COLO829 (cell line): ENCODE measurements at places on chromosomes 11 and 22.

- DNase-seq, result no peak
These were observed 46.8 kb downstream of the BTG4 start for GRCh38 chr11:111465400-111465799.

- no peak for DNase-seq
These were observed at the start of gene ESAM for GRCh38 chr11:124762105-124762623. Gene ESAM (minus strand): TSS chr11:124762290. CDS start chr11:124762154, 136 bp downstream.

DNA sequence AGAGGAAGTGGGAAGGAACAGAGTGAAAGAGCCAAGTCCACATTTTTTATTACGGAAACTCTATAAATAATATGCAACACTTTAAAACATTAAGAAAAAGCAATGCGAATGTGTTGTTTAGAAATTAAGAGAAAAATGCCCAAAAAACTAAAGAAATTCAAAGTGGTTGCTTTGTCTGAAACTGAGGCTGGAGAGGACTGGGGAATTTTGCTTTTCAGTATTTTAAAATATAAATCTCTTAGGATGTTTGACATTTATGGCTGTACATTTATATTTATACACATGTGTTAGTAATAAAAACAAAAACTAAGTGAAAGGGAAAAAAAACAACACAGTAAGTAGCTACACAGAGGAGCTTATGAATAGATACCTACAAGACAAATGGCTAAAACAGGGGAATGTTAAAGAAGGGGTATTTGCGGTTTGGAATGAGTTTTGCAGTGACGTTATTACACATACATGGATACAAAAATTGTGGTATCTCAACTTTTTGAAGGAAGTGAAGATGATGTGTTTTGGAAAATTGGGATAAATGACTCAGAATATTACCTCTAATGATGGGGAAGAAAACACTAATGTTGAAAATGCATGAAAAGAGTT, 97.0 kb upstream of the DRD2 start:
- no peak for DNase-seq

DNA sequence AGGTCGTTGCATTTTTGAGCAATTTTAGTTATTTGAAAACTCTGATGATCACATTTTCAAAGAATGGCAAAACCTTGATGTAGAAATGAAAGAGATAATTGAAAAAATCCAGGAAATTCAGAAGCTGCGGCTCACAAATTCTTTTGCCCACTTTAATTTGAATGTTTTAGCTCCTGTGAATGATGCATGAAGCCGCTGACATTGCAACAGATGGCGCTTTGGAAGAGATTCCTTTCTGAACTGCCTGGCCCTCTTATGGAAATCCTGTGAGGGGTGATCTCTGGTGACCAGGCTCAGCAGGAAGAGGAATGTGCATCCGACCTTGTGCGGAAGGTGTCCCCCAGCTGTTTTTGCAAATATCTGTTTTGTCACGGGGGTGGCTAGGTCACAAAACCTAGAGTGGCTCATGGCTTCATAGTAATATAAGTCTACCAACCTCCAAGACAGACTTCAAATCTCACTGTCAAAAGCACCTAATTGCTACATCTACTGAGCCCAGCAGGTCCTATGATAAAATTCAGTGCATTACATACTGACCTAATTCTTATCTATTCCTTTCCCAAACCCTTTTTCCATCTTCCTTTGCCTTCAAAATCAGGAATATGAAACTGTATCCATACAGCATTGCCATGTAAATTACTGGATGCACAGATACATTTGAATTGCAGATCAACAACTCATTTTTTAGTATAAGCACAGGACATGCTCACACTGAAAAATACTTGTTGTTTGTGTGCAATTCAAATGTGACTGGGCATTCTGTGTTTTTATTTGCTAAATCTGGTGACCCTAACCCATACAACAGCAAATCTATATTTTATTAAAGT, 412.7 kb downstream of the ETS1 start:
- DNase-seq, result no peak

DNA sequence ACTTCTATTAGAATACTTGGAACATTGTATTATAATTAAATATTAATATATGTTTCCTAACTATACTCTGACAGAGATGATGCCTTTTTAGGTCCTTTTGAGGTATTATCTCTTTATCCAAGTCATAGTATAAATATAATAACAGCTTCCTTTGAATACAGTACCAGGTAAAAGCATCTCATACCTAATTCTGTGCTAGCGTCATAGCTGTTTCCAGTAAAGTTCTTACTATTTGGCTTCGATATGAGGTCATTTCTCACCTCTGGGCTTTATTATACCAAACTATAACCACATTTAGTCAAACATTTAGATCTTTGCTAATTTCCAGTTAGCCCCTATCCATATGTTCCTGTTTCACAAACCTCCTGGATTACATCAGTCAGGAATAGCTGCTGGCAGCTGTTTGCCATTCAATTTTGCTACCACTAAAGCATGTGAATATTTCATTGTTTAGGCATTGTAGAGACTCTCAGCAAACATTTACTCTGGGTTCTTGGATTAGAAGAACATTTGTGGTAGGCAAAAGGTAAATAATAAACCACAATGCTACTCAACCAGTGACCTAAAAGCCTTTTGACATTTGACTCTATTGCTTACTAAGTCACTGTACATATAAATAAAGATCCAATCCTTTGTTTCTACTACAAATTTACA, 255.1 kb downstream of the TTC28 start:
- DNase-seq, result no peak

DNA sequence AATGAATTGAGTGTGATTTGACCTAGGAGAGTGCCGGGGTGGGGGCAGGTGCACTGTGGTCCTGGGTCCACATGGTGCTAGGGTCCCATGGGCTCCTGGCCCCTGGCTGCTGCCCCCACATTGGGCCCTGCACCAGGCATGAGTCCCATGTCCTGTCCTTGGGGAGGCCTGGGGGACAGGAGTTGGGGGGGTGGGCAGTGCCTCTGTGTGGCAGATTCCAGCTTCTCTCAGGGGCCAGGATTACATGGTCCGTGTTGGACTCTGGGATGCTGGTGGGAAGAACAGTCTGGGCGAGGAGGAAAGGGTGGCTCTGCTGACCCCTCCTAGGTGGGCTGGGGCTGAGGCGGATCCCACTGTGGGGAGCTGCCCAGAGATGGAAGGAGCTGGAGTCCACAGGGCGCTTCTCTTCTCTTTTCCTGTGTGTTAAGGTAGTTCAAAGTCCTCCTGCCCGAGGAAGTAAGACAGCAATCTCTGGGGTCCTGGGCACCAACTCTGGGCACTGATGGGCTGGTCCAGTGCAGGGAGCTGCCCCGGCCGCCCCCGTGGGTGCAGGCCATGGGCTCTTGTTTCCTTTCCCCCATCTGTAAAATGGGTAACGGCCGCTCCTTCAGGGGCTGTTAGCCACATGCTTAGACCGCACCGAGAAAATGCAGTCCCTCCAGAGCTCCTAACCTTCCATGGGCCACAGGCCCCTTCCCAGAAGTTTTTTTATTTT, 19.8 kb downstream of the KCNQ1 start:
- no peak for DNase-seq

DNA sequence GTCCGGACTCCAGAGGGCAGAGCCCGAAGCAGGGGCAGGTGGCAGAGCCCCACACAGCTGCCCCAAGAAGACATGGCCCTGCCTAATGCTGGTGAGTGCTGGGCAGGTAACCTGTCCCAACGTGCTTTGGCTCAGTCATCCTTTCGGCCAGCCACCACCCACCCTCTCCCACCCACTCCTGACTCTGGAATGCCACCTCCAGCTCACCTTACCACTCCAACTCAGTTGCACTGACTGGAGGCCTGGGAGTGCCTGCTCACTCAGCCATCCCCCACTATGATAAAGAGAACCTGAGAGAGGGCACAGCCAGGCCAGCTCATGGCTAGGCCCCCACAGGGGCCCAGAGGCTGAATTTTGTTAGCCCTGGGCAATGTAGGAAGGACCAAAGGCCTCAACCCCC, 53.8 kb upstream of the MPEG1 start:
- no peak for DNase-seq

DNA sequence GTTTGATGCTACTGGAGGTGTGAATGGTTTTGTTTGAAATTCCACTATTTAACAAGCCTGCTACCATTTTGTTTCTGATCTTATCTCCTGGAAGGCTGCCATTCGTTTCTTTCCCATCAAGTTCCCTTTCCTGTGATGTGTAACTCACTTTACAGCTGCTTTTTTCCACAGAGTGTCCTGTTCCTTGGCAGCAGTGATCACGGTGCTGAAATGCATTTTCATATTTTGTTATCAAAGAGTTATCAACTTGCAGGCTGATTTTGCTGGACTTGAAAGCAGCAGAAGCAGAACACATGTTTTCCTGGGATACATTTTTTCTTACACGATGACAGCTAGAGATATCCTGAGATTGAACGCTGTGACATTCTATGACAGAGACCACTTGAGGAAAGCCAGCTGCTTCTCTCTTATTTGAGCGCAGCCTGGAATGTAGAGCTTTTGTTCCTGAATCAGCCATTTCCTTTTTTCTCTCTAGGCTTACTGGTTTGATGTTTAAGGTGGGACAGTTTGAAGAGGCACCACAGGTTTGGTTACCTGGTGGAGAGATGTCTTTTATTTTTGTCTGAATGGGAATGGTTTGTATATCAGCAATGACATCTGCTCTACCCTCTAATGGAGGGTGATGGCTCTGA, 34.7 kb downstream of the PRR14L start:
- DNase-seq, result no peak

DNA sequence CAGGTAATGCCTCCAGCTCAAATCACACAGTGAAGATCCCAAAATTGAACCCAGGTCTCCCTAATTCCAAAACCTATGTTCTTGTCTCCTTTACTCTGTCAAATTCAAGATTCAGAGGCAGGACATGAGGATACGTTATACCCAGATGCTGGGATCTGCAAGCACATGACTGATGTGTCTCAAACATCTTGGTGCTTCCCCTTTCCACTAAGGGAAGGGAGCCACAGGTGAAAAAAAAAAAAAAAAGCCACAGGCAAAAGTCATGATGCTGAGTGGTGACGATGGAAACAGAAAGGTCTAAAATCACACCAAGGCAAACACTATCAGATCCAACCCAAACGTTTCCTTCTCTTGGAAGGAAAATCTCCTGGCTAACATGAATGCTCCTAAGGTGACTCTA, 24.0 kb downstream of the ABTB2 start:
- no peak for DNase-seq

DNA sequence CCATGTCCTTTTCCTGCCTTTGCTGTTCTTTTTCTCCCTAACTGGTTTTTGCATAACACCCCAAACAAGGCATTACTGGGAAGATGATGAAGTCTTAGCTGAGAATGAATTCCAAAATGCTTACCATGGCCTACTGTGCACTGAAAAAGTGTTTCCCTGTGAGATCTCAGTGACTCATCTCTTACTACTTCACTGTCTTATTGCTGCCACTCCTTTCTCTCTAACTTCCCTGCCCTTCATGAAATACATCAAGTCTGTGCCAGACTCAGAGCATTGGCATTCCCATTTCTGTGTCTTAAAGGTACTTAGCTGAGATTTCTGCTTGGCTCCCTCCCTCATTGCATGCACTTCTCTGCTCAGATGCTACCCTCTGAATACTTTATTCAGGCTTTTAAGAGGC, 49.1 kb upstream of the MUC15 start:
- DNase-seq, result peak; percentile 69

- DNase-seq, result no peak
These were observed 4.3 kb downstream of the SMARCB1 start for GRCh38 chr22:23790819-23791737.

- no peak for DNase-seq
These were observed 19.5 kb upstream of the WNT7B start for GRCh38 chr22:45996241-45997076.

- DNase-seq, result peak; percentile 86
These were observed 23.4 kb downstream of the PANX1 start for GRCh38 chr11:94151903-94152677.

DNA sequence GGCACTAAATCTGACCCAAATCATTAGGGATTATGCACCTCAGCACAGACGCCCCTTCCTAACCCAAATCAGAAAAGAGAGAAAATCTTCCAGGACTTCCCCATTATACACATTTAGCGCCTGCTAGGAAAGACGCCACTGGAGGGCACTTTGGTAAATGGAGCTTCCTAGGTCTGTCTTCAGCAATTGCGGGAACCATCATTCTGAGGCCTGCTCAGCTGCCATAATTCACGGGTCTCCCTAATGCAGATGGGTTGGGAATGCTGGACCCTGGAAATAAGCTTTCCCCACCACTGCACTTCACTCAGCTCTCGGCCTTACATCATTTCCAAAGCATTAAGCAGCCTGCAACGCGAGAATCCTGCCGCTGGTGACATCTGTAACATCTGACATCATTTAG, 86.2 kb upstream of the OPCML start:
- no peak for DNase-seq

DNA sequence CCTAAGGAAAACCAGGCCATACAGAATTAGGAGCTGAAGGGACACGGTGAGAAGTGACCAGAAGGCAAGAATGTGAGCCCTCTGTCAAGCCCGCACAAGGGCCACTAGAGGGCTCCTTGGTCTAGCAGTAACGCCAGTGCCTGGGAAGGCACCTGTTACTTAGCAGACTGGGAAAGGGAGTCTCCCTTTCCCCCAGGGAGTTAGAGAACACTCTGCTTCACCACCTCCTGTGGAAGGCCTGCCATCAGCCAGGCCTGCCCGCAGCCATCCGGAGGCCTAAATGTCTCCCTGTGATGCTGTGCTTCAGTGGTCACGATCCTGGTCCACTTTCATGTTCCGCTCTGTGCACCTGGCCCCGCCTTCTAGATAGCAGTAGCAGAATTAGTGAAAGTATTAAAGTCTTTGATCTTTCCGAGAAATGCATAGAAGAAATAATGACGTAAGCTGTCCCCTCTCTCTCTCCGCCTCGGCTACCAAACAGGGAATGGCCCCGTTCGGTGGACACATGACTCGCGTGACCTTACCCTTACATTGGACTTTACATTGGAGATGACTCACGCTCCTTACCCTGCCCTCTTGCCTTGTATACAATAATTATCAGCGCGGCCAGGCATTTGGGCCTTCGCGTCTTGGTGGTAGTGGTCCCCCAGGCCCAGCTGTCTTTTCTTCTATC, 10.7 kb upstream of the GSTP1 start:
- DNase-seq, result no peak

DNA sequence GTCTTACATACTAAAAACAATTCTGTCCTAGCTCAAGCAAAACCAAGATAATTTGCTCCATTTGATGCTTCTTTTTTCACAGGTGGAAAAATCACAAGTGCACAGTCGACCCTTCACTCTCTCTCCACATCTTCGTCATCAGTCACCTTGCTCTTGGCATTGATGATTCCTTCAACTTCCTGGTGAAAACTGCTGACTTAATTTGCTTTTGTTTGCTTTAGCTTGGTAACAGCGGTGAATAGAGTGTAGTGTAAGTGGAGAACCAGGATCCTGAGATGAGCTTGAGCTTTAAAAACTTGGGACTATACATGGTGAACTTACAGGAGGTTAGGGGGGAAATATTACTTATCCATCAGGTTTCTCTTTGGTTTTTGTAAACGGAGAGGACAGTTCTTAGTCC, 331.1 kb upstream of the ARHGAP42 start:
- DNase-seq, result no peak
